ENCODE measurements at places on chromosomes 11 and 22. TPM values are rescaled to one million over a fixed set of nuclear protein-coding genes. Genes with fewer than 3 reads are reported as not detected.

Gene PRR33
- not detected for total RNA-seq

Gene KCNC1
- total RNA-seq: not detected

Gene OR52I1
- not detected for total RNA-seq

Gene UBQLNL
- total RNA-seq: not detected

Gene CDCA5
- 13.5 TPM for total RNA-seq

Gene SERHL2
- total RNA-seq: 20.2 TPM

Gene DGCR2
- 87.9 TPM for total RNA-seq

Gene TSPAN32
- under 0.01 TPM for total RNA-seq

Gene SLC22A9
- total RNA-seq: not detected

Gene OR52I2
- total RNA-seq: not detected

Gene RFPL1
- total RNA-seq: not detected

Gene GPR83
- not detected for total RNA-seq

Gene OR5B21
- not detected for total RNA-seq

Gene VWCE
- total RNA-seq: 0.58 TPM
